ENCODE measurements at places on chromosomes 5 and 9.
A peak's percentile ranks its signal among the peaks of the same experiment; 100 is the strongest.

- no peak for DNase-seq
These were observed 181.3 kb downstream of the CAVIN4 start for GRCh38 chr9:100759215-100759614.

GRCh38 chr5:57302164-57302563, 128.3 kb downstream of the GPBP1 start:
- DNase-seq, result no peak

- DNase-seq, result no peak
These were observed 7.7 kb upstream of the MAP3K1 start for GRCh38 chr5:56807679-56808078.

DNA sequence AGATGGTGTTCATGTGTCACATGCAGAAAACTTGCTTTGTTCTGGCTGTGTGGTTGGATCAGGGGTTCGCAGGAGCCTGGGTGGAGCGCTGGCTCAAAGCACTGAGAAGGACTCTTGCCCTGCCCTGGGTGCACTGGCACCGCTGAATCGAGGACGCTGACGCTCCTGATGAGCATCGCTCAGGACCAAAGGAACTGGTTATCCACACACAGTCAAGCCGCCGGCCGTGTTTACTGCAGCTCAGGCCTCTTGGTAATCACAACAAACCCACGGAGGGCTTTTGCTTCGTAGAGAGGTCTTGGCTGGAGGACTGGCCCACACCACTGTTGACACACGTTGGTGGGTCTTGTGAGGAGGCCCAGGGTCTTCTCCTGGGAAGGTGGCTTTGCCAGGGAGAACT, 299.4 kb upstream of the IRX2 start:
- DNase-seq, result no peak

GRCh38 chr9:35914301-35914807, 5.1 kb downstream of the SPAAR start:
- DNase-seq, result no peak

DNA sequence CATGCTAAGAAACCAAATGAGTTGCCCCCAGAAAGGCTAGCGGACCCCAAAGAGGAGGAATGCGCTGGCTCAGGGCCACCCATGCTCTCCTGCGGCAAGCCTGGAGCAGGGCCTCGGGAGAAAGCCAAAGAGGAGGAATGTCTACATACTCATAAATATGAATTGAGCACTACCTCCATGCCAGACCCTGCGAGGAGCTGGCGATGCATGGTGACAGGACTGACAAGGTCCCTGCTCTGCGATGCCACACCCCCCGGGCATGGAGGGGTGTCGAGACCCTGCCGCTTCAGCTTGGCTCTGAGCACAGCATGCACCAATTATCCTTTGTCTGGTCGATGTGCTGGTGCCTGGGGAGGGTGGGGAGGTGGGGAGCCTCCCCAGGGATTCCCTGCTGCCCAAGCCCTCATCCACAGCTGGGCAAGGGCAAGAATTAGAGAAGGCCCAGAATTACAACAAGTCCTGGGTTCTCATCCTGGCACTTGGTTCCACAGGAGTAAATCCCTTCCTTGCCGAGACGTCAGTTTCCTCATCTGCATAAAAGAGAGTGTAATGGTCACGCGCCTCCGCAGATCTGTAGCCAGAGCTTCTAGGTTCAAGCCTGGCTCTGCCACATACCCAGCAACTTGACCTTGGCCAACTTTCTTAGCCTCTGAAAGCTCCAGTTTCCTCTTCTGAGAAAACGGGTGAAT, 74.4 kb downstream of the FAM114A2 start:
- no peak for DNase-seq

- DNase-seq, result no peak
These were observed 1609.2 kb upstream of the ACO1 start for GRCh38 chr9:30775236-30775635.

DNA sequence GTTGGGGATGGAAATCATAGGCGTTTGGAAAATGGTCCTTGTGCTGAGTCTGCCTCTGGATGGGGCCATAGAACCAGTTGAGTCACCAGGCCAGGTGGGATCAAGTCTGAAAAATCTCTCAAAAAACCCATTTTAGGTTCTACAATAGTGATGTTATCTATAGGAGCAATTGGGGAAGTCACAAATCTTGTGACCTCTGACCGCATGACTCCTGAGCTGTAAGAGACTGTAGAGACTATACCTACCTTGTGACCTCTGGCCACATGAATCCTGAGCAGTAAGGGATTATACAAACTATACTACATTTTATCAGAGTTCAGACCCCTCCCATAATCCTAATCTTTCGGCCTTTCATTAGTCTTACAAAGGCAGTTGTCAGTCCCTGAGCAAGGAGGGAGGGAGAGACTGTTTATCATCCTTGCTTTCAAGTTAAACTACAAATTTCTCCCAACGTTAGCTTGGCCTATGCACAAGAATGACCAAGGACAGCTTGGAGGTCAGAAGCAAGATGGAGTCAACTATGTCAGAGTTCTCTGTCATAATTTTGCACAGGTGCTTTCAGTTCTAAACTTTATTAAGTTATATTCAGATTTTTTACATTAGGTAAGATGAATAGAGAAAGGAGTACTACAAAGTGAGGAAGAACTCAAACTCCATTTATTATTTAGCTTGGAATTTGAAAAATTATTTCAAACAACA, 11.5 kb upstream of the JMY start:
- DNase-seq, result no peak

DNA sequence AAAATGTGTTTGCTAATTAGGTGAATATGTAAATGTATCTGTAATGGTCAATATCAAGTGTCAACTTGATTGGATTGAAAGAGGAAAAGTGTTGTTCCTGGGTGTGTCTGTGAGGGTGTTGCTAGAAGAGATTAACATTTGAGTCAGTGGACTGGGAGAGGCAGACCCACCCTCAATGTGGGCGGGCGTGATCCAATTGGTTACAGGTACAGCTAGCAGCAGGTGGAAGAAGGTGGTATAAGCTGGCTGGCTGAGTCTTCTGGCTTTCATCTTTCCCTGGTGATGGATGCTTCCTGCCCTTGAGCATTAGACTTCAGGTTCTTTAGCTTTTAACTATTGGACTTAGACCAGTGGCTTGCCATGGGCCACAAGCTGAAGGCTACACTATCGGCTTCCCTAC, 779.0 kb upstream of the CTNND2 start:
- DNase-seq, result no peak

GRCh38 chr9:125587819-125588460, 119.1 kb downstream of the MAPKAP1 start:
- no peak for DNase-seq

GRCh38 chr9:14081745-14082144, 232.2 kb downstream of the NFIB start:
- no peak for DNase-seq

DNA sequence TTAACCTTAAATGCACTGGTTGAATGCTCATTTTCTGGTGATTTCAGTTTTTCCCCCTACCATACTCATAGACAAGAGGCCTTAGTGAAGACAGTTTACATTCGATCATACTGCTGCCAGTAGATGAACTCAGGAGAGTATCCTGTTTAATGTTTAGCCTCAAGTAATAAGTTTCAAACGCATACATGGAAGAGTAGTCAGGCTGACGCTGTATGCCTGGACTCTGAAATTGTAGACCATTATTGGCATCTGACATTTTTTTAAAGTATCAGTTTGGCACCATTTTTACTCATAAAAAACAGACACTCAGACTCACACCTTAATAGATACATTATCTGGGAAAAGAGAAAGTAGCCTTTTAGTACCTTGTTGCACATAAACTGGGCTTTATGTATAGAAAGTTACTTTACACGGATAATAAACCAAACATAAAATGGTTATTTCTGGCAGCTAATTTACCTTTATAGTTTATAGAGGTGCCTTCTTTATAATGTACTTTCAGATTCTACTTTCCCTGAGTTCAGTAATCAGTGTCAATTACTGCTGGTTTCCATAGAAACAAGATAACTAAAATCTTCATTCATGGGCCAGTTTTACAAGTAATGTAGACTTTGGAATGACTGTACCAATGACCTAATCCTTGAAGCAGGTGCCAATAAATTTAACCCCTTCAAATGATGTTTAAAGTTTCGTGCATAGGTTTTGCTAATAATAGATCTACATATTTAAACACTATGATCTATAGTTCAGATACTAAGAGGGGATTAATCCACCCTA, 183.8 kb upstream of the ITGA1 start:
- no peak for DNase-seq

GRCh38 chr5:77143998-77144836, 57.1 kb upstream of the ZBED3 start:
- DNase-seq, result peak; percentile 5

- no peak for DNase-seq
These were observed 1030.2 kb downstream of the EFNA5 start for GRCh38 chr5:106640511-106640910.

- no peak for DNase-seq
These were observed 128.3 kb downstream of the EFNA5 start for GRCh38 chr5:107542428-107542827.

All from activated T-helper 1 cell treated with anti-CD3 and anti-CD28 coated beads, Interleukin-2, amount 50 U/mL, for 16 hours (primary cell).